ENCODE measurements at places on chromosomes 7 and 10.
A peak's percentile ranks its signal among the peaks of the same experiment; 100 is the strongest.

GRCh38 chr7:56063882-56064625 is at the start of gene SUMF2:
SUMF2 (plus strand) TSS chr7:56064286; CDS start chr7:56064312, 26 bp downstream.
- DNase-seq: peak; percentile 92

- no peak for DNase-seq
Observed at GRCh38 chr7:40194745-40195144, 59.9 kb downstream of the SUGCT start.

DNA sequence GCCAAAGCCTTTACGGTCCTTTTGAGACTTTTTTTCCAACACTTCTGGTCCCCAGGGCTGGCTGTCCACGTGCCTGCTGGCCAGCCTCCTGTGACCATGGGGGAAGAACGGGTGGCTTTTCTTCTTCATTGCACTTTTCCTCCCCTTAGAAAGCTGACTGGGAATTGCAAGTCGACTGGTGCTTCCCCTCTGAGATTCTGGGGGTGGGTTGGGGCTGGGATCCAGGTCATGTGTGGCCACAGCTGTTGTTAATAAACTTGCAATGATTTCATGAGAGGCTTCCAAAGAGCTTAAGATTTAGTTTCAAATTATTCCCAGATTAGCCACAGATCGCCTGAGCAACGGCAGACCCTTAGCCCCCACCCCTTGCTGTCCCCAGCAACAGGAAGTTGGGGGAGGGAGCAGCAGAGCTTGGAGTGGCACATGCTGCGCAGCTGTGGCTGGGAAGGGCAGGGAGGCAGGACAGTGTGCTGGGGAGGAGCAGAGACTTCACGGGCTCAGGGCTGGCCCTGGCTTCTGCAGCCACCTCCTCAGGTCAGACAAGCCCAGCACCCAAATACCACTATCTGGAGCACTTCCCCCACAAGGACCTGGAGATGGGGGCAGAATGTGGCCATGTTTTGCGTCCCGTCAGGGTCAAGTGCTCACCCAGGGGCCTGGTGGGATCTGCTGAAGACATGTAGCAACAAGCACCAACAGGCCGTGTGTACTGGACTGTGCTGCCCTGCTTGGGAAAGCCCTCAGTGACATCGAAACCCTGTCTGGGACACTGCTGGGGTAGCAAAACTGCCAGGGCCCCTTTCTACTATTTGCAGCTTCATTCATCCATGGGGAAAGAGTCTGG is 147.1 kb downstream of the RNF216 start:
- peak; percentile 84 for DNase-seq

DNA sequence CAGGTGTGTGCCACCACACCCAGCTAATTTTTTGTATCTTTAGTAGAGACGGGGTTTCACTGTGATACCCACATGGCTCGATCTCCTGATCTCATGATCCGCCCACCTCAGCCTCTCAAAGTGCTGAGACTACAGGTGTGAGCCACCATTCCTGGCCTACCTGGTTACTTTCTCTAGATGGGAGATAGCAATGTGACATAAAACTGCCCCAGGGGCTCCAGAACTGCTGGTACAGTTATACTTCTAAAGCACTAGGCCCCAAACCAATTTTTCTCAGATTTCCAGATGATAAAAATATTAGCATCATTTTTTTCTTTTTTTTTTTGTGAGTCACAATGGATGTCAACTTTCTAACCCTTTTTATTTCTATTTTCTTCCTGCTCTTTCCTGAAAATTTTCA is 27.4 kb downstream of the ITGB8 start:
- no peak for DNase-seq

DNA sequence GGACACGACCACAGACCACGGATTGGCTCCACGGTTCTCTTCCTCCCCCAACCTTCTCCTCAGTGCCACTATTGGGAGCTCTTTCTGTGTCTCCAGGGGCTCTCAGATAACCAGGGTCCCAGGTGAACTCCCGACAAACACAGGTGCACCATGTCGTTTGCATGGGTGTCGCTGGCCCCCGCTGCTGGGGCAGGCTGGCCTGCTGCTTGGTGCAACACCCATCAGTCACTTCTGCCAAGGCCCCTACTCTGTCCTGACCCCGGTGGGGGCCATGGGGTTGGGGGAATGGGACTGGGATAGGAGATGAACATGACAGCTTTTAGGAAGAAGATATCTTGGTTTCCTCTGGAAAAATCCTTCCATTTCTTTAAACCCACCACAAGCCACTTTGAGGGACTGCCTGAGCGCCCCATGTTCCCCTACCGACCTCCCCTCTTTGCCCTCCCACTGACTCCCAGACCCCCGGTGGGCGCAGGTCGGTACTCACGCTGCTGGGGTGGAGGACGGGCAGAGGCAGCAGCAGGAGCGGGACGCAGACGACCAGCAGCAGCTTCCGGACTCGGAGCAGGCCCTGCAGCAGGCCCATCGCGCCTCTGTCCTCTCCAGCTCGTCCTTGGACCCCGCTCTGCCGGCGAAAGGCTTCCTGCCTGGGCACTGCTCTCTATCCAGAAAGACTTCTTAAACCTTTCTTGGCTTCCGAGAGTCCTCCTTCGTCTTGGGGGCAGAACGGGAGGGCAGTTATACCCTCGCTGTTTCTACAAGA is 894 bp downstream of the SLC13A4 start:
- DNase-seq: no peak

Measured in globus pallidus (tissue), 1 donor.